ENCODE measurements at places on chromosomes 5 and 9. TPM values are rescaled to one million over a fixed set of nuclear protein-coding genes. Genes with fewer than 3 reads are reported as not detected.

- no peak overlapping the region for H3K4me3 ChIP-seq
- H3K4me1 ChIP-seq = no peaks in the 10 kb centered on the region
- no peak overlapping the region for H3K27ac ChIP-seq
- no peaks in the 10 kb centered on the region for H3K27me3 ChIP-seq
- H3K36me3 ChIP-seq = no peaks in the 10 kb centered on the region
These were observed 72.4 kb upstream of the SNX2 start for GRCh38 chr5:122702524-122702875.

Gene CNTLN
- total RNA-seq = 0.15 TPM

DNA sequence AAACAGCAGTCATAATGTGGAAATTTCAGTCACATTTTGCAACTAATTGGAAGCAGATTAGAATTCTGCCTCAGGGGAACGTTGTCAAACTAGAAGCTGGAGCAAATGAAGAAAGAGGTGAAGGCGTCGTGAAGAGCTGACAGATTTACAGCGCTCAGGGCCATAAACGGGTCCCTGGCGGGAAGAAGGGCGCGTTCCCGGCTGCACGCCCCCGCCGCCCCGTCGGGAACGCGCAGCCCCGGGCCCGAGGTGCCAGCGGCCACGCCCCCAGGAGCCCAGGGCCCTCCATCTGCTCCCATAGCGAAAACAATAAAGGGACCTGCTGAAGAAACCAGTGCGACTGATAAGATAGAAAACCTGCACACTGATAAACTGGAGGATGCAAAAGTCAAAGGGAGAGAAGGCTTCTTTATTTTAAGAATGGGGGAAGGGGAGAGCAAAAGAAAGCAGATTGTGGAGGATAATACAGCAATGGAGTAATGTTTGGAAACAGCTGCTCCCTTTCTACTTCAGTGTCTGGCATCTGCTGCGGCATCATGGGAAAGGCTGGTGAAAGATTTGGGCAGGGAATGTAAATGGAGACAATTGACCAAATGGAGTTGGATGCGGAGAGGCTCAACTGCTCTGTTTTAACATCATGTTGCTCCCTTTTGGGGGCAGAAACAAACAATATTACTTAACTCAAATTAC lies 11.1 kb downstream of the ZNF608 start:
- no peak overlapping the region for H3K4me3 ChIP-seq
- no peak for DNase-seq
- H3K27ac ChIP-seq = no peak overlapping the region
- H3K36me3 ChIP-seq = no peaks in the 10 kb centered on the region
- no peaks in the 10 kb centered on the region for H3K27me3 ChIP-seq

DNA sequence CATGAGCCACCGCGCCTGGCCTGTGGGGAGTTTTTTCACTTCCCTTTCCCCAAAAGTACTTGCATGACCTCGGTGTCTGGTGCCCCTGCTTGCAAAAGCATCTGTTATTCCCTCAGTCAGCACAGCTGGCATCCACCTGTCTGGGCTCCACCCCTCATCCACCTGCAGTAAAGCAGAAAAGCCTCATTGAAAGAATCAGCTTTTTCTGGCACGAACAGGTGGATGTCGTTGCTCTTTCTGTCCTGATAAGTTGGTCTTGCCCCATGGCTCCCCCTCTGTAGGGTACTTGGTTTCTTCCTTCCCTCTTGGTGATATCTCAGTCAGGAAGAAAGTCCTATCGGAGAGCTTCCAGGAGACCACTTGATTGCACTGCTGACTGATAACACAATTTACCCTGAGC lies 37.4 kb downstream of the WWC1 start:
- no peak overlapping the region for H3K4me3 ChIP-seq
- no peaks in the 10 kb centered on the region for H3K36me3 ChIP-seq
- no peaks in the 10 kb centered on the region for H3K4me1 ChIP-seq
- H3K27me3 ChIP-seq = no peaks in the 10 kb centered on the region
- no peak for DNase-seq

Gene ISL1
- total RNA-seq = not detected

GRCh38 chr9:136572003-136572827 lies 26.4 kb upstream of the NOTCH1 start:
- H3K27ac ChIP-seq = no peak overlapping the region
- no peak overlapping the region for H3K4me3 ChIP-seq
- DNase-seq = no peak
- H3K4me1 ChIP-seq = no peaks in the 10 kb centered on the region
- no peaks in the 10 kb centered on the region for H3K36me3 ChIP-seq

Gene MAP1B
- not detected for total RNA-seq

DNA sequence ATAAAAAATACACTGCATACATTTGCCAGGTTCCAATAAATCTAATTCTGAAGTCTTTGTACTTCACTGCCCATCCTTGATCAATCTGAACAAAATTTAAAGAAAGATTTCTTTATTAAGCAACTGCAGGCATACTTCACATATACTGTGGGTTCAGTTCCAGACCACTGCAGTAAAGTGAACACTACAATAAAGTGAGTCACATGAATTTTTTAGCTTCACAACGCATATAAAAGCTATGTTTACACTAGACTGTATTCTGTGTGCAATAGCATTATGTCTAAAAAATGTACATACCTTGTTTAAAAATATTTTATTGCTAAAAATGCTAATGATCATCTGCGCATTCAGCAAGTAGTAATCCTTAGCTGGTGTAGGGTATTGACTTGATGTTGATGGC lies 52.1 kb downstream of the SSBP2 start:
- H3K27ac ChIP-seq = no peak overlapping the region
- H3K4me3 ChIP-seq = no peak overlapping the region
- H3K27me3 ChIP-seq = no peaks in the 10 kb centered on the region
- no peaks in the 10 kb centered on the region for H3K4me1 ChIP-seq
- no peak for DNase-seq
- H3K36me3 ChIP-seq = no peaks in the 10 kb centered on the region

Gene PRDM9
- not detected for total RNA-seq

- peak overlapping the region; percentile 32 for H3K4me3 ChIP-seq
- no peaks in the 10 kb centered on the region for H3K36me3 ChIP-seq
- peaks cover 93% of the 10 kb centered on the region for H3K4me1 ChIP-seq
- peak overlapping the region; percentile 71 for H3K27ac ChIP-seq
- no peak for DNase-seq
These were observed 80.7 kb upstream of the TNFAIP8 start for GRCh38 chr5:119275146-119275545.

Gene SLC6A19
- not detected for total RNA-seq

DNA sequence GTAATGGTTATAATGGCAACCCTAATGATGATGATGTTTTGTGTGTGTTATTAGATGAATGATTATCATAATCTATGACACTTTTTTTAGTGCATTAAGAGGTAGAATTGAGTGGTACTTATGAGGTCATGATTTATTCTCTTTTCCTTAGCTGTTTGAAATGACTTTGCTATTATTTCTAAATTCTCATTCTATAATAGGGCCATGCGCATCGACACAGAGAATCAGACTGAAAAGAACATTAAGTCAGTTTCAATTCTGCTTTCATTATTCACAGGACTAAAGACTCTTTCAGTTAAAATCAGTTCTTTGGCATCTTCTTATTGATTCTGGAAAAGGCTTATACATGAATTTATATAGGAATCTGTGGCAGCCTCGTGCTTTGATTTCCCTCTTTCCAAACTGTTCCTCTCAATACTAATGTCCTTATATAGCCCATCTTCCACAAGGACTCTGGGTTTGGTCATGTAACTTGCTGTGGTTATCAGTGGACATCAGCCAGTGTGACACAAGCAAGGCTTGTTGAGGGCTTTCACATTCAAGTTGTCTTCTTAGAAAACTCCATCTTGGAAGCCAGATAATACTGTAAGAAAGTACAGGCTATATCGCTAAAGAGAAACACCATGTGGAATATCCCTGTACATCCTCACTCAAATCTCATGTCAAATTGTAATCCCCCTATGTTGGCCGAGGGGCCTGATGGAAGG lies 140.3 kb upstream of the CHD1 start:
- H3K36me3 ChIP-seq = no peaks in the 10 kb centered on the region
- H3K27ac ChIP-seq = no peak overlapping the region
- no peaks in the 10 kb centered on the region for H3K27me3 ChIP-seq
- DNase-seq = no peak
- H3K4me3 ChIP-seq = no peak overlapping the region
- H3K4me1 ChIP-seq = no peaks in the 10 kb centered on the region

GRCh38 chr5:102090770-102091169 lies 205.3 kb downstream of the SLCO4C1 start:
- no peak for DNase-seq
- no peak overlapping the region for H3K4me3 ChIP-seq
- H3K27ac ChIP-seq = no peak overlapping the region
- H3K36me3 ChIP-seq = no peaks in the 10 kb centered on the region
- H3K4me1 ChIP-seq = no peaks in the 10 kb centered on the region

Gene PTPRD
- not detected for total RNA-seq

DNA sequence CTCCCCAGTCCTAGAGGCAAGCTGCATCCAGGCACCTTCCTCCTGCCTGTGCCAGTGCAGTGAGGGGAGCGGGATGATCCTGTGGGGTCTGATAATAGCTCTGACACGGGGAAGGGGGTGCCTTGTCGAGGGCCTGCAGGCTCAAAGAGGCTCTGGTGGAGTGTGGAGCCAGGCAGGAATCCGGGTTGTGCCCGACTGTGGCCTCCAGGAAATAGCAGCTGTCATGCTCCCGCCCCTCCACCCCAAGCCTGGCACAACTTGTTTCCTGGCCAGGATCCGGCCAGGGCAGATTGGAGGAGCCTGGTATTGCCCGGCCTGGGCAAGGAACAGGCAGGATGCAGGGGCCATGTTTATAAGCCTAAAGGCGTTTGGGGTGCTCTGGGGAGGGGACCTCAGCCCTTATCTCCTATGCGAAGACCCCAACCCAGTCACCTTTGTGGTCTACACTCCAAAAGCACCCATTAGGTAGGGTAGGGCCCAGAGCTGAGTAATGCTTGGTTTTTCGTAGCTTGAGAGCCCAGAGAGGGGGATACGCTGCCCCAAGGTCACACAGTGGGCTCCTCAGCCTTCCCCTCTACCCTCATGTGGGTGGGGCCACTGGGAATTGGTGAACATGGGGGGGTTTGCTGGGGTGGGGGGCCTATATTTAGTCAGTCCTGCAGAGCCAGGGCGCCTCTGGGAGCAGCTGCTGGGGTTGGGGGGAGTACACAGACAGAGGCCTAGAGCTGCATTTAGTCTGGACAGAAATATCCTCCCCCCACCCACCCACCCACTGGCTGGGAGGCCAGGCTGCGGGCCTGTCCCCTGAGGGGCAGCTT lies 12.2 kb downstream of the CXXC5 start:
- DNase-seq = no peak
- no peaks in the 10 kb centered on the region for H3K36me3 ChIP-seq
- no peaks in the 10 kb centered on the region for H3K4me1 ChIP-seq
- H3K27me3 ChIP-seq = no peaks in the 10 kb centered on the region

GRCh38 chr5:74233571-74233970 lies 407.0 kb downstream of the ENC1 start:
- H3K4me1 ChIP-seq = no peaks in the 10 kb centered on the region
- H3K4me3 ChIP-seq = no peak overlapping the region
- no peak for DNase-seq
- H3K27ac ChIP-seq = no peak overlapping the region

DNA sequence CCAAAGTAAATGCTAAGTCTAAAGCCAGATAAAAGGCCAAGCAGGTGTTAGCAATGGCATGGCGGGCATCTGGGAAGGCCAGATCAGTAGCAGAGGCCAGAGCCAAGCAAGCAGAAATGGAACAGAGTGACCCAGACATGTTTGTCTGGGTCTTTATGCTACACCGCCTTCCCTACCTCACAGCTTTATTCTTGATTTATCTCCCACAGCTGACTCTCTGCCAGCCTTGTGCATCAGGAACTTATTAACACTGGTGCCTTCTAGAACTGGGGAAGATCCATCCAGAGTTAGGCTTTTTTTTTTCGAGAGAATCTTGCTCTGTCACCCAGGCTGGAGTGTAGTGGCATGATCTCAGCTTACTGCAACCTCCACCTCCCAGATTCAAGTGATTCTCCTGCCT lies 112.5 kb upstream of the SLC44A1 start:
- H3K4me3 ChIP-seq = no peak overlapping the region
- H3K27ac ChIP-seq = no peak overlapping the region
- no peaks in the 10 kb centered on the region for H3K27me3 ChIP-seq
- no peaks in the 10 kb centered on the region for H3K36me3 ChIP-seq
- DNase-seq = no peak

Gene CCL27
- total RNA-seq = not detected

GRCh38 chr9:90249094-90249493 lies 393.5 kb downstream of the DIRAS2 start:
- no peak overlapping the region for H3K27ac ChIP-seq
- no peaks in the 10 kb centered on the region for H3K36me3 ChIP-seq
- no peak overlapping the region for H3K4me3 ChIP-seq

DNA sequence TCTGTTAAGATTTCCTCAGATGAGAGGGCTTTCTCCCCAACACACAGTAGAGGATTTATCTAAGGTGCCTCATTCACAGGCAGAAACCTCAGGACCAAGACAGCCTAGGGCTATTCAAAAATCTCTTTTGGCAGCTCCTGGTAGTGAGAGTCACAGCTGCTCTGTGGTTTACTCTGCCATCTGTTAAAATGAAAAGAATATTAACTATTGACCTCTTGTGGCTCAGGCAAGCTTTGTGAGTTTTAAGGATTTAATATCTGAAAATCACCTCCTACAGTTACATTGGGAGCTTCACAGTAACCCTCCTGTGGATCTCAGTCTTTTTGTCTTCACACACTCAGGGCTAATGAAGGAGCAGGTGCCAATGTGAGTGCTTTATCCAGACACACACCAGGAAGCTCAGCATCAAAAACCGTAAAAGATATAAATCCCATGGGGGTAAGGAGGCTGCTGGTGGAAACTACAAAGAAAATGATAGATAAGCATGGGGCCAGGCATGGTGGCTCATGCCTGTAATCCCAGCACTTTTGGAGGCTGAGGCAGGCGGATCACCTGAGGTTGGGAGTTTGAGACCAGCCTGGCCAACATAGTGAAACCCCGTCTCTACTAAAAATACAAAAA lies 29.7 kb downstream of the PPP1R2B start:
- H3K27ac ChIP-seq = no peak overlapping the region
- no peaks in the 10 kb centered on the region for H3K36me3 ChIP-seq
- H3K4me1 ChIP-seq = no peaks in the 10 kb centered on the region
- no peak overlapping the region for H3K4me3 ChIP-seq

GRCh38 chr9:4297786-4298254 lies 2.0 kb downstream of the GLIS3 start:
- H3K4me1 ChIP-seq = peaks cover 16% of the 10 kb centered on the region
- peak overlapping the region; percentile 34 for H3K4me3 ChIP-seq
- no peak overlapping the region for H3K27ac ChIP-seq
- H3K27me3 ChIP-seq = no peaks in the 10 kb centered on the region

Gene GABRA1
- not detected for total RNA-seq

- H3K4me3 ChIP-seq = no peak overlapping the region
- H3K27ac ChIP-seq = no peak overlapping the region
- no peaks in the 10 kb centered on the region for H3K4me1 ChIP-seq
- DNase-seq = no peak
- H3K27me3 ChIP-seq = no peaks in the 10 kb centered on the region
- peaks cover 75% of the 10 kb centered on the region for H3K36me3 ChIP-seq
These were observed 36.0 kb downstream of the HMGXB3 start for GRCh38 chr5:150036513-150036912.

- no peaks in the 10 kb centered on the region for H3K4me1 ChIP-seq
- H3K27me3 ChIP-seq = no peaks in the 10 kb centered on the region
- H3K27ac ChIP-seq = no peak overlapping the region
- no peak for DNase-seq
These were observed 452.2 kb downstream of the KDM4C start for GRCh38 chr9:7209990-7210389.

Data from CD4-positive, alpha-beta memory T cell (primary cell).